ENCODE measurements at places on chromosomes 4 and X.

- DNase-seq, result no peak
Measured at GRCh38 chrX:18351784-18352183, 2.7 kb downstream of the SCML2 start.

GRCh38 chrX:47846040-47846439 is 9.3 kb downstream of the ZNF81 start:
- DNase-seq, result no peak

- DNase-seq, result no peak
Measured at GRCh38 chrX:142359331-142359730, 154.2 kb upstream of the MAGEC2 start.

- DNase-seq, result no peak
Measured at GRCh38 chr4:169080981-169081380, 70.9 kb upstream of the CBR4 start.

- DNase-seq, result no peak
Measured at GRCh38 chr4:55578341-55579010, 13.6 kb downstream of the PDCL2 start.

GRCh38 chr4:8410641-8411271 is 29.8 kb downstream of the ACOX3 start:
- no peak for DNase-seq

DNA sequence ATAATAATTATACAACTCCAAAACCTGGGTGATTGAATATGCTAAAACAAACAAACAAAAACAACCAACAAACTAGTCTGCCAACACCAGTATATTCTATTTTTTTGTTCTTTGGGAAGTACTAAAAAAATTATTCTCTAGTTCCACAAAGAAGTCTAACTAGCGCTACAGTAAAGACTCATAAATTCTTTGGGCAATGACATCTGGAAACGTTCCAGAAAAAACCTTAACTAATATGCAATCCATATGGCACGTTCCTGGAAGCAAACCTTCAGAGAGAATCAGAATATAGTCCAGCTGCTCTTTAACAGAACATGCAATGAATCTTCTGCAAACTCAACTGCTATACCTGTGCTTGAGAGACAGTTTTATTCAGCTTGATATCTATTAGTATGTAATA is 500.1 kb downstream of the TRAM1L1 start:
- DNase-seq, result no peak

DNA sequence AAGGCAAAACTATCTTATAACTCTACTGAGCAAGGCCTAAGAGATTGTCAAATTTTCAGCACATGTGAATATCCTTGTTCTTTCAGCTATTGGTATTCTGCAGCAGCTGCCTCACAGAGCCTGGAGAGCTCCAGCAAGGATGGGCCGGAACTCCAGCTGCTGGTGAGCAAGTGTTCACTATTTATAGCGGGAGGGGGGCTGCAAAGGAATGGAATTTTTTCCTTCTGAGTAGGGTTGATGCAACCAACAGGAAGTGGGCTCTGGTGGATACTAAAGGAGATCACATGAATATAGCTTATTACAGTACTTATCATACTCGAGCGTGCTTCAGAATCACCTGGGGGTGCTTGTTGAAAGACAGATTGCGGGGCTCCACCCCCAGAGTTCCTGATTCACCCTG is 20.2 kb upstream of the SETD7 start:
- no peak for DNase-seq

DNA sequence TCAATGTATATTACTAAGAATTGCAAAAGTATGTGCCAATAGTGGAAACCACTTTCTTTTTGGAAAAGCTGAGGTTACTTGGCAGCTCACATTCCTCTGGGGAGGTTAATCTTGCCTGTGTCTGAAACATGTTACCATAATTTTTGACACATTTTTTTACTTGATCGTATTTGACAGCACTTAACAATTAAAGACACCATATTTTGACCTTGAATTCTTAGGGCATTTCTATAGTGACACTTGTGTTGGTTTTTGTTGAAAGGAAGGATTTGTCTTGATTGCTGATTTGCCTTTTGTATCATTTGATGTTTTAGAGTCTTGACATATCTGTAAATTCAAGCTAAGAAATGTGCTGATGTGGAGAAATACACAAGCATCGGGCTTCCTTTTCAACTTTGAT is 2135.5 kb downstream of the PCDH7 start:
- DNase-seq, result no peak

DNA sequence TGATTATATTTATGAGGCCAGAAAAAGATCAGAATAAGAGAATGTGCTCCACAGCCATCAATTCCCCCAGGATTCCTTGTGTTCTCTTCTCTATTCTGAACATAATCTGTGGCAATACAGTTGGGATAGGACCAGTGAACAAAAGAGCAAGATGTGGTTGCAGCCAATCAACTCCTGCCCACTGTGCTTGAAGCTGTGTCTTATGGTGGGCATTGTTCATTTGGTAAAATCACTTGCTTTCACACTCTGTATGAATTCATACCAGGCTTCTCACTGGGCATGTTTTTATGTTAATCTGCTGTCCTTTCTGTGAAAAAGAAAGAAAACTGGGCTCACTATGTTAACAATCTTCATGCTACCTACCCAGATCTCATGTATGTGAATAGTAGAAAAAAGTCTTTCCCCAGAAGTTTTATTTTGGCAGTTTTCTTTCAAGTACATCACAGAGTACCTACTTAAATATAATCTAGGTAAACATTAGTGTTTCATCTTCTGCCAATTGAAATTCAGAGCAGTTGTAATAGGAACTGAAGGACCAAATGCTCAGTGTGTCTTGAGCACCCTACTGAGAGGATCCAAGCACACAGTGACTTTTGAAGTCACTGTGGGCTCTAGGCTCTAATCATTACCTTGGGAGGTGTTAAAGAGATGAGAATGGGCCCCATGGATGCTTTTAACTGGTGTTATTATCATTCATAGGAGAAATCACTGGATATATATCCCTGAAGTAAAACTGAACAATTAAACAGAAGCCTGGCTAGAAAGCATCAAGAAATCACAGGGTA is 429.2 kb upstream of the TRAM1L1 start:
- no peak for DNase-seq

GRCh38 chr4:138749303-138749702 is 266.3 kb upstream of the NOCT start:
- no peak for DNase-seq

GRCh38 chr4:83025563-83025962 is 9.4 kb upstream of the COPS4 start:
- no peak for DNase-seq

DNA sequence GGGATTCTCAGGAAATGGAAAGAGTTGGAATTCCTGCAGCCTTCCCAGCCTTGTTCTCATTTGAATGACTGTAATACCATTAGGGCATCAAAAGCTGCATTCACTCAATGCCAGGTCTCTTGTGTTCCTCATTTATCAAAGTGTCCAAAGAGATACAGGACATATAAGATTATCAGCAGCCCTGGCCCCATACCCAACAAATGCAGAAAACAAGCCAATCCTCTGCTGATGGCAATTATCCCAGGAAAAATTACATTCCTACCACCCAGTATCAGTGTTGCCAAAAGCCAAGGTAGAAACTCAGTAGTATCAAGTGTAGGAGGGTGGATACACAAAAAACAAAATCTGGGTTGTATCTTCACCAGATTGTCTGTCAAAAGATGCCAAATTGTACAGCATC is 18.5 kb upstream of the ASB5 start:
- no peak for DNase-seq

DNA sequence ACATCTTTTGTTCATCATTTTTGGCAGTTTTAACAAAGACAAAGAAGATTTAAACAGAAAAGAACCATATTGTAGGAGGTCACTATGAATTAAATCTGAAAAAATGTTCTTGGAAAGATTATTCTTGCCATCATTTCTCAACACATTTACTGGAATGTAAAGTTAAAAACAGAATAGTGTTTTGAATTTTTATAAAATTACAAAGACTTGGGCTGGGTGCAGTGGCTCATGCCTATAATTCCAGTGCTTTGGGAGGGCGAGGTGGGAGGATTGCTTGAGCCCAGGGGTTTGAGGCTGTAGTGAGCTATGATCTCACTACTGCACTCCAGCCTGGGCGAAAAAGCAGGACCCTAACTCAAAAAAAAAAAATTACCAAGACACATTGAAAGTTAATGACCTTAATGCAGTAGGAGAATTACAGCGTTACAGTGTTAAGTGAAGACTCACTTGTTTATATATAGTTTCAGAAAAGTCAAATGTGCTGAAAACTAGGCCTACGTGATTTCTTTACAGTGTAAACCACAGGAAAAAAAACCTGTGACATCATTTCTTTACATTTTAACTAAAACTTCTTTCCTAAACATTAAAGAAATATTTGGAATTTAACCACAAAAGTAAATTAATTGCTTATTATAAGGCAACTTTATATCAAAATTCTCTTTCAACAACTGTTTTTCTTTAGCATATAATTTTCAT is 7.9 kb downstream of the FAM13A start:
- DNase-seq, result no peak

DNA sequence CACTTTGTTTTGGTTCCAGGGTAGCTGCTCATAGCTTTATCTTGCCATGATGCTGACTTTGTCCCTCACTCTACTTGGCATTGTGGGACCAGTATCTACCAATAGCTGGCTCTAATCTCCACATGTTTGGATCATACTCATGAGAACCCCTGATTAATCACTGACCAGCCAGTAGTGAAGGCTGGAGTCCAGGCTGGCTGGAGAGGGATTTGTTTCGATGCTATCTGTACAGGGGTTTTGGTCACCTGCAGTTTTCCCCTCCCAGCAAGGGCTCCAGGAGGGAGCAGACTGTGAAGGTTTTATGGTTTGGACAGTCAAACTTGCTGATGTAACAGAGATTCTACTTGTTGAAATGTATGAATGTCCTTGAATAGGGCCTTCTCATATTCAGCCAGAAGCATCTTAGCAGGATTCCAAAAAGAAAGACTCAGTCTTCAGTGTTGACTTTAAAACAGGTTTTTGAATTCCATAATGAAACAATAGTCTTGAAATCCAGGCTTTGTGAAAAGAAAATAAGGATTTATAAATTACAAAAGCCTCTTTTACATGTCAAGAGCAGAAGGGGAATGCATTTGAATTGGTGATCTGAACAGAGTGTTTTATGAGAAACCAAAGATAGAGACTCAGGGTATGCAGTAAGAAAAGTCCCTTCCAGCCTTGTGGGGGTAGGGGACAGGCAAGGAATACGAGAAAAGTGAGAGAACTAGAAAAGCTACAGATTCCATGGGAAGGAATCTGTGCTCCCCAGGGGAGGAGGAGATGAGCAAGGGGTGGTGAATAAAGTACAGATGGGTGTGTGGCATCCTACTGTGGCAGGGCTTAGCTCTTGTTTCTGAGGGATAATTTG is 103.1 kb upstream of the SHISA3 start:
- no peak for DNase-seq

DNA sequence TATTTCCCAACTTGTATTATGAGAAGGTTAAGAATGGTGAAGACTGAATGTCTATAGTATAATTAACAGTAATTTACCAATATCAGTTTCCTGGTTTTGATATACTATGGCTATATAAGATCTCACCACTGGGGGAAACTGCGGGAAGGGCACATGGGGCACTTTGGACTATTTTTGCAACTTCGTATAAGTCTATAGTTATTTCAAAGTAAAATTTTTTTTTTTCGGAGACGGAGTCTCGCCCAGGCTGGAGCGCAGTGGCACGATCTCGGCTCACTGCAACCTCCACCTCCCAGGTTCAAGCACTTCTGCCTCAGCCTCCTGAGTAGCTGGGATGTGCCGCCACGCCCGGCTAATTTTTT is 46.1 kb downstream of the CXorf58 start:
- peak; percentile 30 for DNase-seq

DNA sequence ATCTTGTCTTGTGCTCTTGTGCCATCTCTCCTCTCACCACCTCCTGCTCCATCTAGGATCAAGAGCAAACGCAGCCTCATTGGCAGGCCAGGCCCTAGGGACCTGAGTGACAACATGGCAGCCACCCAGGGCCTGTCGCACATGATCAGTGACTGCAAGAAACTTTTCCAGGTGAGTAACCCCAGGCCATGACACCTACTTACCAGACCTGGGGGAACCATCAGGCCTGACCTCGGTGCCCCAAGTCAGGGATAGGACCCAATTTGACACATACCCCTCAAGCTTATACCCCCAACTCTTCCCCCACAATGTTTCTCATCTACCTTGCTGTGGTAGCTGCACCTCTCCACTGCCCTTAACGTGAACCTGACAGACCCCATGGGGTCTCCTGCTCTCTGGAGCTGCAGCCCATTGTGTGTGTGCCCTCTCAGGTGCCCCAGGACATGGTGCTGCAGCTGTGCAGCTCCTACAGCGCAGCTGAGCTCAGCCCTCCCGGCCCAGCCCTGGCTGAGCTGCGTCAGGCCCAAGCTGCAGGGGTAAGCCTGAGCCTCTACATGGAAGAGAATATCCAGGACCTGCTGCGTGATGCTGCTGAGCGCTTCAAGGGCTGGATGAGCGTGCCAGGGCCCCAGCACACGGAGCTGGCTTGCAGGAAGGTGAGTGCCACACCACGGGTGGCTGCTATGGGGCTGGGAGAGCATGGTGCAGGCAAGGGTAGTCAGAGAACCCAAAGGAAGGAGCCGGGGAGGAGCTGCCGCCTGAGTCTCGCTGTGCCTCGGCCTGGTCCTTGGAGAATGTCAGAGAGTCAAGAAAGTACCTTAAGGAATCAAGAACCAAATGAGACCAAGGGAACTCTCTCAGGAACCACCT is 74.8 kb downstream of the STARD8 start:
- DNase-seq, result no peak

GRCh38 chr4:2469192-2469984 is 482 bp downstream of the RNF4 start:
- DNase-seq, result peak; percentile 75

DNA sequence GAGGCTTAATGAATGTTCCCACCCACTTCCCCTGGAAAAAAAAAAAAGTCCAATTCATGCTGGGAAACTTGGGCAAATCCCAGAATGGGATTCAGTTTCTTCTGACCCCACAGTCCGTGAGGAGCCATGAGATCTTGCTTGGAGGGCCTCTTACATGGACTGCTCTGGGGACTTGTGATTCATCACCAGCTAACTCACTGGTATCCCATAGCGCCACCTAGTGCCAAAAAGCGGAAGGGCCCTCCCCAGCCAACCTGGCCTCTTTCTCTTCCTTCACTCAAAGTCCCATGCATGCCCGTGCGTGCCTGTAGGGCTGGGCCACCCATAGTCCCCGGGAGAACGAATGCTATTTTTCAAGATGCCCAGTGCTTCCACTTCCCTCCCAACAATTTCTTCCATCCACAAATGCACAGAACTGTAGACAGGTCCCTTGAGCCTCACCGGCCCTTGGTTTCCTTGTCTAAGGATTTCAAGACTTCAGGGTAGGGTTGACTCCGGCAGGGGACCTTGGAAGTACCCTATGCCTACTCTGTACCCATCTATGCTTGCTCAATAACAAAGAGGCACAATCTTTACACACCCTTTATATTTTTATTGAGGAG is 5.1 kb downstream of the RTL5 start:
- peak; percentile 83 for DNase-seq

GRCh38 chr4:144360146-144360793 is 219.8 kb upstream of the GYPA start:
- DNase-seq, result no peak

DNA sequence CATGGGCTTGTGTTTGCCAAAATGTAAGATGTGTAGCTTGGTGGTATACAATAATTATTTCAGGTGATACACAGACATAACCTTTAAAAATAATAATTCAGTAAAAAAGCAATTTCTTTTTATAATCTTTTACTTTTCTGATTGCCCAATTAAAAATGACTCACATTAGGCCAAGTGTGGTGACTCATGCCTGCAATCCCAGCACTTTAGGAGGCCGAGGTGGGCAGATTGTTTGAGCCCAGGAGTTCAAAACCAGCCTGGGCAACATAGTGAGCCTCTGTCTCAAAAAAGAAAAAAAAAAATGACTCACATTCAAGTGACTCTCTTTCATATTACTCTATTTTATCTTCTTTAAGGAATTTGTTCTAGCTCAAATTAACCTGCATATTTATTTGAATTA is 449.4 kb upstream of the HTR2C start:
- DNase-seq, result no peak

GRCh38 chrX:69192603-69193002 is 27.4 kb upstream of the PJA1 start:
- DNase-seq, result no peak
